ENCODE measurements at places on chromosomes 6 and 20.

GRCh38 chr6:34161857-34162515 lies 16.1 kb upstream of the GRM4 start:
- DNase-seq, result no peak

- peak; percentile 74 for DNase-seq
Observed at GRCh38 chr6:7086488-7086887, 21.3 kb upstream of the RREB1 start.

GRCh38 chr20:12790859-12791258 lies 217.9 kb upstream of the SPTLC3 start:
- no peak for DNase-seq

- DNase-seq, result no peak
Observed at GRCh38 chr20:19487420-19487819, 270.6 kb upstream of the RIN2 start.

- no peak for DNase-seq
Observed at GRCh38 chr6:148747145-148747470, 278 bp downstream of the UST start.

DNA sequence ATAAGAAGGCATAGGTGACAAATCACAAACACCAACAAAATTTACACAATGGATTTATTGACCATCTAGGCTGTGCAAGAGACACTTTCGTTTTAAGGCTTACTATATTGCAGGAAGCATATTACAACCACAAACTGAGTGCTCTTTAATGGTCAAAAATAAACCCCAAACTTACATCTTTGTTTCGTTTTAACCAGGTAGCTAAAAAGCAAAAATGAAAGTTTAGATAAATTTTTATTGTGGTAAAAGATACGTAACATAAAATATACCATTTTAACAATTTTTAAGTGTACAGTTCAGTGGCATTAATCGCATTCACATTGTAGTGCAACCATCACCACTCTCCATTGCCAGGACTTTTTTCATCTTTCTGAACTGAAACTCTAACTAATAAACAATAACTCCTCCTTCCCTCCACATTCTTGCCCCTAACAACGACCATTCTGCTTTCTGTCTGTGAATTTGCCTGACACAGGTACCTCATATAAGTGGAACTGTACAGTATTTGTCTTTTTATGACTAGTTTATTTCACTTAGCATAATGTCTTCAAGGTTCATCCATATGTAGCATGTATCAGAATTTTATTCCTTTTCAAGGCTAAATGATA lies 32.3 kb upstream of the DUSP22 start:
- peak; percentile 61 for DNase-seq

- no peak for DNase-seq
Observed at GRCh38 chr6:108294297-108294726, 542 bp upstream of the AFG1L start.

GRCh38 chr6:30882204-30882758 lies 2.0 kb upstream of the DDR1 start:
- no peak for DNase-seq

DNA sequence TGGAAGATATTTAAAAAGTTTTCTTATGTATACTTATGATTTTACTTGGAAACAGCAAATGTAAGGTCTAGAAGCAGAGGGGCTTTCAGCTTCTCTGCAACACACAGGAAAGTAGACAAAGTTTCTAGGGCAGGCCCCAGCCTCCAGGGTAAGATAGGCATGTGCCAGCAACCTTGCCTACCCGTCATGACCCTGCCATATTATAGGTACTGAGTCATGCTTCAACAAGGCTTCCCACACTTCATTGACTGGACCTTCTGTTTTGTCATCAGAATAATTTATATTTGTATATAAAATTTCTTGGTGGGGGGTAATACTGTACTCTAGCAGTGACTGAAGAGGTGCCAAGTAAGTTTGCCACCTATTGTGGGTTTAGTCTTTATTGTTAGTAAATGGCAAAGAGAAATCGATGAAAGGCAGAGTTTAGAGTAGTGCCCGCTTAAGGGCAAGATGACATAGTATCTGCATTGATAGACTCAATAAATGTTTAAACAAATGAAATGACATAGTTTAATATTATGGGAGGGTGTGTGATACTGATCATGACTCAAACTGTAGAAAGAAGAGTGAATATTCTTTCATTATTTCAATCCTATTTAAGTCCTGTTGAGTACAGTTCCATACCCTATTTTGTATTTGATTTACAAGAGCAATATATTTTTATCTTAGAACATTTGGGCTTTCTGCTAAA lies 95.6 kb downstream of the JARID2 start:
- DNase-seq, result no peak

DNA sequence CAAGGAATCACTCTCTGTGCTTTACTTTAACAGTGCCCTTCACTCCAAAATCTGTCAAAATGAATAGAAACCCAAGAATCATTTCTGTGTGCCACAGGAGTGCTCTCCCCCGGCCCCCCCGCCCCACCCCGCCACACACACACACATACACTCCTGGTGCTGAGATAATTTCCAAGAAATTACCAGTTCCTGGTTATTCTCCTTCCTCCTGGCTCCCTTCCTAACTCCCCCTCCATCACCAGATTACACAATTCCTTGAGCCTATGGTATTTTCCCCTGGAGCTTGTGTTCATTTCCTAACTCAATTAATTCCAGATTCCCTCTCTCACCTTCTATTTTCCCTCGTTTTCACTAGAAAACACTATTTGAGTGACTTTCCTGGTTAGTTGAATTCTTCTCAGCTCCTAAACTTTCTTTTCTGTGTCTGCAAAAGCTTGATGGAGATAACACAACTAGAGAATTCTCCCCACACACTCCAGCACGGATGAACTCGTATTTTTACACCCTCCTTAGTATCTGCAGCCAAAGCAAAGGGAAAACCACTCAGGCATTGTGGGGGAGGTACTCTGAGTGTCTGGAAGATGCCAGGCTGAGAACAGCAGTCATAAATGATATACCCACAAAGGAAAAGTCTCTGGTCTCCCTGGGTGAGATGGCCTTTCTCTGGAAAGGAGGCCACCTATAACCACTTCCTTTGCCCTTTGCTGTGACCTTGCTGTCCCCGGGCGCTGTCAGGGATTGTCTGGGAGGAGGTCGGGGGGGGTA lies 1.9 kb upstream of the SLC24A3 start:
- DNase-seq, result no peak

DNA sequence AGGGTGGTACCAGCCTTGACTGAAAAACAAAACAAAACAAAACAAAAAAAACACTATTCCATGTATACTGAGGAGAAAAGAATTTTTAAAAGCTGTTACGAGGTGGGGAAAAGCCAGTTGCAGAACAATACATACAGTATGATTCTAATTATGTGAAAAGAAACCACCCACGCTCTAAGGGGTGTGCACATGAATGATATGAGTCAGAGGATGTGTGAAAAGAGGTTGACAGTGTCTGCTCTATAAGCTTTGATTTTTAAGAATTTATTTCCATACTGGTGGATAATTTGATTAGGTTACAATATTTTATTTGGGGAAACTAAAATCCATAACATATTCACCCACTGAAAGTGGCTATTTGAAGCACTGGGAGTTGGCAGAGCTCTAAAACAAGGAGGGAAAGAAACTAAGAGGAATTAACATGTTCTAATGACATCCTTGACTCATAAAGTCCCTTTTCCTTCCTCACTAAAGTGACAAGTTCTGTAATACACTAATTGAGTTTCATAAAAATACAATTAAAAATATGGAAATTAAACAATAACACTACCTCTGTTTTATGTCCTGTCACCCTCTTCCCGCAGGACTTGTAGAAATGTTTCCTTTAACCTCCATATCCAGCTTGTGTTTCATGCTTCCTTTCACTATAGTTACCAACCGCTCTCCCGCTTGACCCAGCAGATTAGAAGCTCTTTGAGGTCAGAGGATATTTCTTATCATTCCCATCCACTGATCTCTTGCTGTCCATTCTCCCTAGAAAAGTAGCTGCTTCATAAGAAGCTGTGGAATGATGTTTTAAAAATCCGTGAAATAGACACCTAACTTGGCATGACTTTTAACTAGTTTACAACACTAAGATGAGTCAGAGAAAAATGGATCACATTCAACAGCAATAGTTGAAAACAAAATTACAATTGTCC lies 118.6 kb upstream of the CCDC28A start:
- DNase-seq, result peak; percentile 40

- no peak for DNase-seq
Observed at GRCh38 chr6:45625191-45625664, 247.5 kb upstream of the SUPT3H start.

DNA sequence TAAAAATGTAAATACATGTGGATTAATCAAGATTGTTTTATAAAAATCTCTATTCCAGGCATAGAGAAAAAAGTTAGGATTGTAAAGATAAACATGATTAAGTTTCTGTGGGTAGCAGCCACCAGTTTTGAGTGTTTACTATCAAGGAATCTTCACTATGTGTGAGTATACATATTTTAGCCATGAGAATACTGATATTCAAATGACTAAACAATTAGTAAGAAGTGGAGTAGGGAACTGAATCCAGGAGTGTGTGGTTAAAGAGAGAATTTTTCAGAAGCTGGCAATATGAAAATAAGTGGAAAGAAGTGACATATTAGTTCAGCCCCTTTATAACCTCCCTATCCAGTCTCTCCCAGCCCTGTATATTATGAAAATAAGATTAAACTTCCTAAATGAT lies 10.3 kb downstream of the ELOVL2 start:
- DNase-seq, result no peak

DNA sequence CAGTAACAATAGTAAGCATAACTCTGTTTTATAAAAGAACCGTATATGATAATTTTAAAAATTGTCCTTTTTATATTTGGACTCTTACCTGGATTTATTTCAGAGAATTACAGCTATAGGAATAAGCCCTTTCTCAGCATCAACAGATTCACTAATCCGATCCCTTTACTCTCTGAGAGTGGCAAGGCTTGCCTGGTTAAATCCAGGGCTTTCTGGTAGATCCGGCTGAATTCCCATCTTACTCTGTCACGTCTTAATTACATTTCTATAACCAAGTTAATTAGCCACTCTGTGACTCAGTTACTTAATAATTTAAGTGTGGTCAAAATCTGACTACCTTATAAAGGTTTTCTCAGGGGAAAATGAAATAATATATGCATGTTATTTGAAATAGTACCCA lies 294.7 kb downstream of the FRK start:
- DNase-seq, result no peak

DNA sequence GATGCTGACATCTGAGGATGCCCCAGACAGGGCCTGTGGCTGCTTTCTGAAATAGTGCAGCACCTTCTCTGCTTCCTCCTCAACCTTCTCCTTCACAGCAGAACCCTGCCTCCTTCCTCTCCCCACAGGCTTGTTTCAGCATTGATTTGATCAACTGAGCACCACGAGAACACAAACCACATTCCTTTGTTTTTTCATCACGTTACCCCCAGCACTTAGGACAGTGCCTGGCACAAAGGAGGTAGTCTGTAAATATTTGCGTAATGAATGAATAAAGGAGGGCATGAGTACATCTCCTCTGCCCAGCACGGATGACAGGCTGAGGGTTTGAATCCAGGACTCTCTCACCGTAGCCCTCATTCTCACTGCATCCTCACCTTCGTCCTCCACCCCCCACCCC lies 21.3 kb upstream of the WFDC2 start:
- DNase-seq, result no peak

DNA sequence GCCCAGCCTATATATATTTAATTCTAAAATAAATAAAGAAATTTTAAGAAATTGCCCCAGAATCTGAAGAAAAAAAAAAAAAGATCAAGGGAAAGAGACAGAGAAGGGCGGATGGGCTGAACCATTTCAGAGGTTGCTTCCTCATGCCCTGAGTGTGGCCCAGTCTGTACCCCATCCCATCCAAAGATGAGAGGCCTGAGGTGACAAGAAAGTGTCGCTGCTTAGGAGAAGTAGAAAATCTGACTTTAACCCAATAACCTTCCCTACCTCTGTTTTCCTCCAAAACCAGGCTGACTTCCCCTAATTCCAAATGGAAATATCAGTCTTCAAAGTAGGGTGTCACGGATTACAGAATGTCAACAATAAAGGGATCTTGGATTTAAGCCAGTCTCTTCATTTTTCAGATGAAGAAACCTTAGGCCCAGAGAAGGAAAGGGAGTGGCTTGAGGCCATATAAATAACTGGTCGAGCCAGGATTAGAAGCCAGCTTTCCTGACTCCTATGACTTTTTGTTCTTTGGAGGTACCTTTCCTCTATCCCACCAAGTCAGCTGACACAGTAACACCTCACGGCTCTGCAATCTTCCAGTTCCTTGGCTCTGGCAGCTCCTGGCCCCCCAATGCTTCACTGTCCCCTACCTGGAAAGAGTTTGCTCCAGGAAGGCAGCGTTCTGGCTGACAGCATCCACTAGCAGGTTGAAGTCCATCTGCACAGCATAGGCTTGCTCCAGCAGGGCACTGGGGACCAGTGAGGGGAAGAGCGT lies 10.1 kb downstream of the GSS start:
- no peak for DNase-seq

GRCh38 chr6:31940256-31940664 lies 5.6 kb upstream of the CFB start:
- no peak for DNase-seq

GRCh38 chr20:6530779-6531315 lies 236.6 kb upstream of the BMP2 start:
- DNase-seq, result no peak

DNA sequence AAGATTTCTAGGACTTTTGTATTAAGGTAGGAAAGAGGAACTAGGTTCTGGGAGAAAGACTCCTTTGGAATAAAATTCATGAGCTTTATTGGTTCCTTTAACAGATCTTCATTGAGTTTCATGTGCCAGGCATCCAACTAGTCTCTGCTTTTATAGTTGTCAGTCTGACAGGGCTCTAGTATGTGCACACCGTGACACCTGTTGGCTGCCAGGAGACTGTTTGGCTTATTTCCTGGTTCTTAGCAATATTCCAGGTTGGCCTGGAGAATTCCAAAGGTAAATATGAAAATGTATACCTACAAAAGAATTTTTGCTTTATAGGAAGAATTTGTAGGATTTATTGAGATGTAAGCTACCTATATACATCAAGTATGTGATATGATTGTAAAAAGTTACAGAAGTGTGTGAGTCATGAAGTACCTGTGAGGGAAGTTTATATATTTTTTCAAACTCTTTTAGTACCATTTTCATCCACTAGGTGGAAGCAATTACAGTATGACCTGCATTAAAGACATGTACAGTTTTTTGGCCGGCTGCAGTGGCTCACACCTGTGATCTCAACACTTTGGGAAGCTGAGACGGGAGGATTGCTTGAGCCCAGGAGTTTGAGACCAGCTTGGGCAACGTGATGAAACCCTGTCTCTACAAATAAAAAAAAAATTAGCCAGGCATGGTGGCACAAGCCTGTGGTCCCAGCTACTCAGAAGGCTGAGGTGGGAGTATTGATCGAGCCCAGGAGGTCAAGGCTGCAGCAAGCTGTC lies 35.2 kb downstream of the NDUFAF5 start:
- DNase-seq, result peak; percentile 6

DNA sequence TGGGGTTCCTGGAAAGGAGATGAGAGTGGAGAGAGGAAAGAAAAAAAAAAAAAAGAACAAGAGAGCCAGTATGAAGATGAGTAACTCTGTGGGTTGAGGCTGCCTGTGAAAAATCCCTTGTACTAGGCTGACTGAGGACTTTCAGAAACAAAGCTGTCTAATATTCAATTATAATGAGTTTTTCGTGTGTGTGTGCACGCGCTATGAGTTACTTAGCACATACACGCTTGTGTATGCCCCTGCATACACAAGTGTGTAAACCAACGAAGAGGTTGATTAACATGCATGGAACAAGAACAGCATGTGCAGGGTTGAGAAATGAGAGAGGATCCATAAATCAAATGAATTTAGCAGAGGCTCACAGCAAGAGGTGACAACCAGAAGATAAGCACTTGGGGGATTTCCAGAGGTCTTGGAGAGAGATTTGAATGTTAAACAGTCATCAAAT lies 4.8 kb upstream of the RBPJL start:
- DNase-seq, result no peak

GRCh38 chr6:41344876-41345275 lies 9.5 kb downstream of the NCR2 start:
- peak; percentile 33 for DNase-seq

- no peak for DNase-seq
Observed at GRCh38 chr6:126919947-126920346, 198.5 kb upstream of the RSPO3 start.

Data from GM06990 (cell line).